ENCODE measurements at places on chromosomes 16 and 17. TPM values are rescaled to one million over a fixed set of nuclear protein-coding genes. Genes with fewer than 3 reads are reported as not detected.

DNA sequence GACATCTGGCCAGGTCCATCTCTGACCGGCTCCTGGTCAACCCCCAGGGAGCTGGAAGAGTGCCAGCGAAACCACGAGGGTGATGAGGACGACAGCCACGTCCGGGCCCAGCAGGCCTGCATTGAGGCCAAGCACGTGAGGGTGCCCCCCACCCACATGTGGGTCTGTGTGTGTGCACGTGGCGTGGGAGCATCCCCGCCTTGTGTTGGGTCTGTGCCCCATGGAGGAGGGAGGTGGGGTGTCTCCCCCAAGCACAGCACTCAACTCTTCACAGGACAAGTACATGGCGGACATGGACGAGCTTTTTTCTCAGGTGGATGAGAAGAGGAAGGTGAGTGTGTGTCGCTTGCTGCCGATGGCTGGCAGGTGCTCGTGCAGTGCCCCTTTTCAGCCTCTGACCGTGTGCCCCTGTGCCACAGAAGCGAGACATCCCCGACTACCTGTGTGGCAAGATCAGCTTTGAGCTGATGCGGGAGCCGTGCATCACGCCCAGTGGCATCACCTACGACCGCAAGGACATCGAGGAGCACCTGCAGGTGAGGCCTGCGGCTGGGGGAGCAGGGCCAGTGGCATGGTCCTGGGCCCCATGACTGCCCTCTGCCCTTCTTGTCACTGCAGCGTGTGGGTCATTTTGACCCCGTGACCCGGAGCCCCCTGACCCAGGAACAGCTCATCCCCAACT is 1.7 kb downstream of the STUB1 start:
- DNase-seq: no peak

- no peak for DNase-seq
Observed at GRCh38 chr16:64428463-64429113, 693.3 kb downstream of the CDH11 start.

GRCh38 chr16:58940609-58941008 is 206.5 kb upstream of the GOT2 start:
- DNase-seq: no peak

DNA sequence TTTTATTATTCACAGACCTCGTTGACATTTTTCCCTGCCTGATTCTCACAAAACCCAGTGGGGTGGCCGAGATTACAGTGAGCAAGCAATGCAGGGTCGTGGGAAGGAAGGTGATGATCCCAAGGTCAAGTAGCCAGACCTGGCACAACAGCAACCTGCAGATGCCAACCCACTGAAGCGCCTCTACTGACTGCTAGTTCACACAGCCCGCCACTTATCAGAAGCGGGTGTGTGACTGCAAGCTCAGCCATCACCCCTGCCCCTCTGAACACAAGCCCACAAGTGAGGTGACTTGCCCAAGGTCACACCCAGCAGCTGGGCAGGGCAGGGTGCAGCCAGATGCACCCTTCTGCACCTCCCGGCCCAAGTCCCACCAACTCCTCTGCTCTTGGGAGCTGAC is 7.1 kb downstream of the TFAP4 start:
- no peak for DNase-seq

DNA sequence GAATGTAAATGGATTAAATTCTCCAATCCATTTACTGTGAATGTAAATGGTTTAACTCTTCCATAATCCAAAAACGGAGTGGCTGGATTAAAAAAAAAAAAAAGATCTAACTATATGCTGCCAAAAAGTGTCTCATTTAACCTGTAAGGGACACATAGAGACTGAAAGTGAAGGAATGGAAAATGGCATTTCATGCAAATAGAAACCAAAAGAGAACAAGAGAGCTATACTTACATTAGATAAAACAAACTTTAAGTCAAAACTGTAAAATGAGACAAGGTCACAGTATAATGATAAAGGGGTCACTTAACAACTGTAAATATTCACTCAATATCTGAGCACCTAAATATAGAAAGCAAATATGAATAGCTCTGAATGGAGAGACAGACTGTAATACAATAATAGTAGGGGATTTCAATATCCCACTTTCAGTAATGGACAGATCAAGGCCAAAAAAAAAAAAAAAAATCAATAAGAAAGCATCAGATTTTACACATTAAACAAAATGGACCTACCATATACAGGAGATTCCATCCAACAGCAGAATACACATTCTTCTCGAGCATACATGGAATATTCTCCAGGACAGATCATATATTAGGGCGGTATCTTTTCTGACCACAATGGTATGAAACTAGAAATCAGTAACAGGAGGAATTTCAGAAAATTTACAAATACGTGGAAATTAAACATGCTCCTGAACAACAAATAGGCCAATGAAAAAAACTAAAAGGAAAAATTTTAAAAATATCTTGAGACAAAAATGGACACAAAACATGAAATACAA is 36.4 kb downstream of the CDR2 start:
- no peak for DNase-seq

- DNase-seq: no peak
Observed at GRCh38 chr17:19303367-19303776, 59.2 kb downstream of the B9D1 start.

DNA sequence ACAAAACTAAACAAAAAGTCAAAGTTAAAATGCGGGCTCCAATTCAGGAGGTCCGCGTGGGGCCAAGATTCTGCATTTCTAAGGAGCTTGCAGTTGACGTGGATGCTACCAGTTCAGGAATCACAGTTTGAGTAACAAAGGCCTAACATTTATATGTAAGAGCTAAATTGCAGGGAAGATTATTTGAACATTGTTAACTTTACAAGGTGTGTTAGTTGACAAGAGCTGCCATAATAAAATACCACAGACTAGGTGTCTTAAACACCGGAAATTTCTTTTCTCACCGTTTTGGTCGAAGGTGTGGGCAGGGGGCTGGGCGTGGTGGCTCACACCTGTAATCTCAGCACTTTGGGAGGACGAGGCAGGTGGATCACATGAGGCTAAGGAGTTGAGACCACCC is 24.8 kb upstream of the CMIP start:
- DNase-seq: no peak

Gene ACSM5
- polyA plus RNA-seq: 2.4 TPM

DNA sequence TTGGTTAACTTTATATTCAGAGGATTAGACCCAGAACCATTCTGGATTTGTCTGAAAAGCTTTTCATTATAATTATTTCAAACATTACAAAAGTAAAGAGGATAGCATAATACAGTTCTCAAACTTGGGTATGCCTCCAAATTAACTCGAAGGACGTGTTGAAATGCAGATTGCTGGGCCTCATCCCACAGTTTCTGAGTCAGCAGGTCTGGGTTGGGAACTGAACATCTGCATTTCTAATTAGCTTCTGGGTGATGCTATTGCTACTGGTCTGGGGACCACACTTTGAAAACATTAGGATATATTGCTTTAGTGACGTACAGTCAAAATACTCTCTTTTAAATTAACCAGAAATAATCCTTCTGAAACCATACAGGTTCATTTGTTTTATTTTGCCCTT is 10.0 kb downstream of the TPPP3 start:
- no peak for DNase-seq

DNA sequence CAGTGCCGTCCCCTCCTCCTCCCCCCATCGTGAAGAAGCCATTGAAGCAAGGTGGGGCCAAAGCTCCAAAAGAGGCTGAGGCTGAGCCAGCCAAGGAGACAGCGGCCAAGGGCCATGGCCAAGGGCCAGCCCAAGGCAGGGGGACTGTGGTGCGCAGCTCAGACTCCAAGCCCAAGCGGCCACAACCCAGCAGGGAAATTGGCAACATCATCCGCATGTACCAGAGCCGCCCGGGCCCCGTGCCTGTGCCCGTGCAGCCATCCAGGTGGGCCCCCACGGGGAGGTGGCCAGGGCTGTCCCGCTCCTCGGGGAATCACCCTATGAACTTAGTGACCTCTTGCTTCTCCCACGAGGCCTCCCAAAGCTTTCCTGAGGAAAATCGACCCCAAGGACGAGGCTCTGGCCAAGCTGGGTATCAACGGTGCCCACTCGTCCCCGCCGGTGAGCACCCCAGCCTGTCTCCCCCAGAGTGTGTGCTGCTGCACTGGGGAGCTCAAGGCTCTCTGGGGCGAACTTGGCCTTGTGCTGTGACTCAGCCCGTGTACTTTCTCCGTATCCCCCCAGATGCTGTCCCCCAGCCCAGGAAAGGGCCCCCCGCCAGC is 16.6 kb upstream of the SMIM5 start:
- no peak for DNase-seq

Gene BMERB1
- polyA plus RNA-seq: 252 TPM

DNA sequence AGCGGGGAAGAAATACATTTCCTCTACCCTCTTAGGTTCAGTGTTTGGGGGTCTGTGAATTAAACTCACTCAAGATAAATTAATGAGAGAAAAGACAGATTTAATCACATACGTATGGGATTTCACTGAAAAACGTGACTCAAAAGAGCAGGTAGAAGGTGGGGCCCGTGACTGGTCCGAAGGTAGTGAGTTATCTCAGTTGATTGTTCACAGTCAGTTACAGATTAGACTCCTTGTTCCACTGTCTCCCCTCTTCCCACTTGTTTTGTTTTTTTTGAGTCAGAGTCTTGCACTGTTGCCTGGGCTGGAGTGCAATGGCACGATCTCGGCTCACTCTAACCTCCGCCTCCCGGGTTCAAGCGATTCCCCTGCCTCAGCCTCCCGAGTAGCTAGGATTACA is 301.2 kb downstream of the SEC14L1 start:
- DNase-seq: no peak

DNA sequence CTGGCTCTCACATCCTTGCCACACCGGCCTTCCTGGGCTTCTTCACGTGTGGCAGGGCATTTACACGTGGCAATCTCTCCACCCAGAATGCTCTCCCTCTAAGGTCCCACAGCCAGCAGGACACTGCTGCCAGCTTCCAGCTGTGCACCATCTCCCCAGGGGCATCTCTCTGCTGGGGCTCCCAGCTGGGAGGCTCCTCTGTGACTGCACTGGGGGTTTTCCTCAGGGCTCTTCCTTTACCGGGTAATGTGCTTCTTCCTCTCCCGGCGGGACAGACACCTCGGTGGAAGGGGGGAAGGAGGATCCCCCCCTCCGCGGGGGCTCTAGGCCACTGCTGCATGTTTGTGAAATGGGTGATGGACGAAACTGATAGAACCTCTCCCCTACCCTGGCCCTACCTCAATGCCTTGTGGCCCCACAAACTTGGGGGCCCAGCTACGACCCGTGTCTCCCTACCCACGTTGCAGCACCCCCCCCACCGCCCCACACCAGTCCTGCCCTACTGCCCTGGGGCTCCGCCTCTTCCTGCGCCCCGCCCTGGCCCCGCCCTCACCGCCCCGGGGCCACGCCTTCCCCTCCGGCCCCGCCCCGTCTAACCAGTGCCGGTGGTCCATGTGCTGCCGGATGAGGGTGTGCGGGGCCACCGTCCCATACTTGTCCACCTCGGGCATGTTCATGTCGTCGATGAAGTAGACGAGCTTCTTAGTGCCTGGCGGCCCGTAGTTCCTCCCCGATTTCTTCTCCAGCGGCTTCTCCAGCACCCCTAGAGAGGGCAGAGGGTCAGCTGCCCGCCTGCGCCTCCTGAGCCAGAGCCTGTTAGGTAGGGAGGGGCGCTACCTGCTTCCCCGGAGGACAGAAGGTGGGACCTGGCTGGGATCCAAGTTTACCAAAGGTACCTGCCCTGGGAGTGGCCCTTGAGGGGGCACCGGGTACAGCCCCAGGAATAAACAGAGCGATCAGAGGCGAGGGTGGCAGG is 92.6 kb downstream of the DNAH17 start:
- no peak for DNase-seq

DNA sequence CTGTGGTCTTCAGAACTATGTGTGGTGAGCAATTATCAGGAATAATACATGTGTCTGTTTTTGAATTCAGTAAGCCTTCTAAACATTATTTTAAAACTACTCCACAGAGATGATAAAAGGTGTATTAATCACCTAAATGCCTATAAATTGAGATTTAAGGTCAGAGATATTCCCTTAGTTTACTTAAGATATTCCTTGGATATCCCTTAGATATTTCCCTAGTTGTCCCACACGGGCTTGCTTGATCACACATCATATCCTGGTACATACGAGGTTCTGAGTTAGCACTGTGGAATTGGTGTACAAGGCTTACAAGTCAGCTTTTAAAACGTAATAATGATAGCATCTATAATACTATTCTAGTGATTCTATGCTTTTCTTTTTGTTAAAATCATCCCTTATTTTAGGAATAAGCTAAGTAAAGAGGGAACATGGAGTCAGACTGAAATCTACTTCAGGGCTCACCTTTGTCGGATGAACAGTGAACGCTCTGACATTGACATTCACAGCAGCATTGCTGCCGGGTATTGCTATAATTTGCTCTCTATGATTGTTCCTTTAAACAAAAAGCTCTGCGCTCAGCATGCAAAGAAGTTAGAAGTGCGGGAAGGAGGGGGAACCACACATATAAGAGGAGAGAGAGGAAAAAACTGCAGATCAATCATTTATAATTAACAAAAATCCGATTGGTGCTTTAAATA is 136.5 kb downstream of the SKAP1 start:
- no peak for DNase-seq

GRCh38 chr17:9802697-9803096 is 11.3 kb upstream of the DHRS7C start:
- no peak for DNase-seq

DNA sequence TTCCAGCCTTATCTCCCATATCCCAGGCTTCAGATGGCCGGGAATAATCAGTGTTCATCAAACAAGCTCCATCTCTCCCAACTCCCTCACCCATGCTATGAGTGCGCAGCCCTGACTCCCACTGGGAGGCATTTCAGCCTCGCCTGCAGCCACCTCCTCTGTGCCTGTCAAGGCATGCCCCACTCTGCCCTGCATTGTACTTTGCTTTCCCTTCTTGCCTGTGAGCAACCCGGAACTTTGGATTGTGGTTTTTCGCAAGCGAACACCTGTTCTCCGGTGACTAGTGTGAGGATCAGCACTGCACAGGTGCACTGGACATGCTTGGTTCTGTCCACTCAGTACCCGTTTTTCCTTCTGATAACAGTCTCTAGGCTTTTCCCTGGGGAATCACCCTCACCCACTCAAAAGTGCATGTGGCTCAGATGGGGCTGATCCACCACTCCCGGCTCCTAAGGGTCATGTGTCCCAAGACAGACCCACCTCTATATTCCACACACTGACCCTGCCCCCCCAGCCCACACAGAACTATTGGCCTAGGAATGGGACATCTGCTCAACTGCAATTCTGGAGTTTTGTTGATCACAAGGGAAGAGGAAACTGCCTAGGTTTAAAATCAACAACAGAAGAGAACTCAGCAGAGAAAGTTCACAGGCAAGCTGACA is 9.1 kb downstream of the CHST6 start:
- DNase-seq: no peak

Gene DNAH3
- polyA plus RNA-seq: 2.1 TPM

DNA sequence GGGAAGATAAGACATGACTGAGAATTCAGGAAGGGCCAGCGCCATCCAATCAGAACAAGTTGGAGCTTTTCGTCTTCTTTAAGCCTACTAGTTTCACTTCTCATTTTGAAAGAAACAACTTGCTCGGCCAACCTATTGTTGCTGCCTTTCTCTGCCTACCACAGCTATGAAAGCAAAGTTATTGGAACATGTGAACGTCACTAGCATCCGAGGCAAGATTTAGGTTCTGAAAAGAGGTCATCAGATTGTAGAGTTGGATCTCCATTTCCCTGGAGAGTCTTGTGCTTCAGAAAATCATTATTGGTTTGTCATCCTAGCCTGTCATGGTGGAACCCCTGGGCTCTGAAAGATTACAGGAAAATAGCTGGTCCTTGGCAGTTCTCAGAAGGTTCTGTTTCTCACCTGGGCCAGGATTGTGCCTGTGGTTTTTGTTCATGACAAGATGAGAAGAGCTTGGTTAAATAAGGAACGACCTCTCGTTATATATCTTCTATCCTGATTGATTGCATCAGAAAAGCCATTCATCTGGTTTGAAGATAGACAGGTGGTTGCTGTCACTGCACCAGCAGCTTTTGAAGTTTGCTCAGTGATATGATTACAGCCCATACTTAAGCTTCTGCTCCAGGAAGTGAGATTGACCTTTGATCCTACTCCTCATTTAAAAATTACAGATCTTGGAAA is 25.3 kb downstream of the CDH13 start:
- no peak for DNase-seq
